ENCODE measurements at places on chromosomes 3 and 15. TPM values are rescaled to one million over a fixed set of nuclear protein-coding genes. Genes with fewer than 3 reads are reported as not detected.

- H3K27ac ChIP-seq: no peak overlapping the region
- no peak for DNase-seq
- H3K27me3 ChIP-seq: no peaks in the 10 kb centered on the region
- no peaks in the 10 kb centered on the region for H3K4me1 ChIP-seq
Measured at GRCh38 chr3:29827756-29828155, 546.9 kb downstream of the RBMS3 start.

DNA sequence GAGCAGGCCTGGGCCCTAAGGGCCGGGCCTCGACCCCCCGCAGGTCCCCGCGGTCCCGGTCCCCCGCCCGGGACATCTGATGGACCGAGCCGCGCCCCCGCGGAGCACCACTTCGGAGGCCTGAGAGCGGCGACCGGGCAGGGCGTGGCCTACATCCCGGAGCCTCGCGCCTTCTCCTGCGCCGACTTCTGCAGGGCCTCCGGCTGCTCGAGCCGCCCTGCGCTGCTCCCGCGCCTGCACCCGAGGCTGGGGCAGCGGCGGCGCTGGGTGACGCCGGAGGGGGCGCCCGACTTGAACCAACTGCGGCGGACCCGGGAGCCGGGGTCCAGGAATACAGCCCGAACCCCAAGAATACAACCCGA, 14.9 kb upstream of the GP9 start:
- no peak overlapping the region for H3K4me3 ChIP-seq
- DNase-seq: peak; percentile 65
- no peak overlapping the region for H3K27ac ChIP-seq
- H3K36me3 ChIP-seq: no peaks in the 10 kb centered on the region
- peaks cover 7% of the 10 kb centered on the region for H3K27me3 ChIP-seq
- H3K4me1 ChIP-seq: peaks cover 11% of the 10 kb centered on the region

DNA sequence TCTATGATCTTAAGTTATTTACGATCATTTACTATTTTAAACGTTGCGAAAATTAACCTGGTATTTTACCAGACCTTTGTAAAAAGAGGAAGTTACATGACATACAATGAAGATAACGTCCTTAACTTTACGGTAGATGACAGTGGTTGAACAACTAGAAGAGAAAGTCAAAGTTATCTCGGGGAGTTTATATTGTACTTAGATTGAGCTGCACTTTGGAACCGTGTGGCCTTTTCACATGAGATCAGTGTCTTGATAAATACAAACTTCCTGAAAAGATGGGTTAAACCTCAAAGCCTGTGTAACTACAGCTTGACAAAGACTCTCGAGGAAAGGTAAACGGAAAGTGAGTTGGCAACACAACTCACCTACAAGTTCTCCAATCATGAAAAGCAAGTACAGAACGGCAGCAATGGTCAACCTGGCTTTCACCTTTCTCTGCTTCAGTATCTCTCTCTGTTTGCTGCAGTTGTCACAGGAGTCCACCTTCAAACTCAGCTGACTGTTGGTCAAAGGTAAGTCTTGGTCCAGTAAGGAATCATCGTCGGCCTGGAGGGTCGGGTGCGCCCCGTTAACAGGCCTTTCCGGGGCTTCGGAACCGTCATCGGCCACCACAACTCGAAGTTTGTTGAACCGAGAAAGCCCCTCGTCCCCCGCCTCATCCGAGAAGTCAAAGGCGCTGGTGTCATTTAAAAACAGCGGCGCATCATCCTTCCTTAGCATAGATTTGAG, 793 bp downstream of the SLC30A4 start:
- no peaks in the 10 kb centered on the region for H3K27me3 ChIP-seq
- DNase-seq: no peak
- peaks cover 16% of the 10 kb centered on the region for H3K4me1 ChIP-seq

DNA sequence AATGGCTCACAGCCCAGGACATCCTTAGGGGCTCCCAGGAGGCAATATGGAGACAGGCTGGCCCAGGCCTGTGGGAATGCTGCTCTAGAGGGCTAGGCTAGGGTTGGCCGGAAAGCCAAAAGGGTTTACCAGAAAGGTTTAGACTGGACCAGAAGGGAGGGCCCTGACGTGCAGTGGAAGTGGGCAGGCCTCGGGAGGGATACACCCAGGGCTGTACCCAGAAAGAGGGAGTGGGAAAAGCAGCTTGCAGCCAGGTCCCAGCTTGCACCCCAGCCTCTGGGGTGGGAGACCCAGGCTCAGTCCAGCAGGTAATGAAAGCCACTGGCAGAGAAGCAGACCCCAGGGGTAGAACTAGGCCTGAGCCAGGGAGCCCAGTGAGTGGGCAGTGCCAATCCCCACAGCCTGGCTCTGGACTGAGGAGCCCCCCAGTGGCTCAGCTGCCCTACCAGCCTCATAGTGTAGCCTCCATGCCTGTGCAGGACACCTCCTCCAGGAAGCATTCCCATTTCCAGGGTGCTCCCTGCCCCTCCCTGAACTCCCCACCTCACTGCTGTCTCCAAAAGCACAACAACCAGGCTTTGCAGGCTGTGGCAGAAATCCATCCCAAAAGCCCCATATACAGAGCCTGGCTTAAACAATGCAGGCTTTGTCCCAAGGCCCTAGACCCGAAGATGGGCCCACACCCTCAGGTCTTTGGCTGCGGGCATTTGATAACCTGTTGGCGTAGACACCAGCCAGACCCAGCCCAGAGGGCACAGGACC, 3.5 kb downstream of the GORASP1 start:
- DNase-seq: no peak
- H3K36me3 ChIP-seq: peaks cover 30% of the 10 kb centered on the region
- H3K27ac ChIP-seq: no peak overlapping the region
- no peak overlapping the region for H3K4me3 ChIP-seq

AMIGO3 gene
- total RNA-seq: 0.71 TPM

CELF6 gene
- 2.1 TPM for total RNA-seq

DNA sequence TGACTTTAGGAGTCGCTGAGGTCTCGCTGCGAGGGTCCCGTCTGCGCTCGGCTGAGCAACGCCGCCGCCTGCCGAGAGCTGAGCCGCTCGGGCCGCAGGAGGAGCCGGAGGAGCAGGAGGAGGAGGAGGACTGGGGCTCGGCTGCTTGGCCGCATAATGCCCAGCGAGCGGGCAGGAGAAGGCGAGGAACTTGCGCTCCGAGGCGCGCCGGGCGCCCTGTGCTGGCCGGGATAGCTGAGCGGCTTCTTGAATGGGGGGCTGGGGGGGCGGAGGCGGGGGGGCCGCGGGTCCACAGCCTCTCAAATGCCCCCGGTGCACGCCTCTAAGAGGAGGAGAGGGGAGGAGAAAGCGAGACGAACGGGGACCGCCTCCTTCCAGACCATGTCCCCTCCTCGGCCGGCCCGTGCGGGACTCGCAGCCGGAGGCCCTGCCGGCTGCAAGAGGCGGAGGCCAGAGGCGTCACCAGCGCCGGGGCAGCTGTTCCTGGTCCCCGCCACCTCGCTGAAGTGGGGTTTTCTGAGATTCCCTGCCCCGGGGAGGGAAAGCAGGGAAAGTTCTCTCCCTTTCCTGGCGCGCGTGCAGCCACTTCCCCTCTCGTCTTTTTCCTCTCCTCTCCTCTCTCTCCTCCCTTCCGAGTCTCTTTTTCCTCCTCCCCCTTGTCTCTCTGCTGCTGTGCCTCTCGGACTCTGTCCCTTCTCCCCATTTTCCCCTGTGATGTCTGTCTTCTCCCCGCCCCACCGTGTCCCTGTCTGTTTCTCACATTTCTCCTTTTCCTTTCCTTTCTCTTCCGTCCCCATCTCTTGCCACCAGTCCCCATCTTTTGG, at the start of gene ADAMTS9:
ADAMTS9 (minus strand) TSS at position 220 of the 824 bp plus-strand sequence. CDS start 343 bp downstream, outside the sequence.
- H3K27me3 ChIP-seq: no peaks in the 10 kb centered on the region
- no peaks in the 10 kb centered on the region for H3K36me3 ChIP-seq
- DNase-seq: peak; percentile 91
- H3K27ac ChIP-seq: peak within 1 kb of the TSS; percentile 99
- no peaks in the 10 kb centered on the region for H3K4me1 ChIP-seq
- peak within 1 kb of the TSS; percentile 79 for H3K4me3 ChIP-seq

DNA sequence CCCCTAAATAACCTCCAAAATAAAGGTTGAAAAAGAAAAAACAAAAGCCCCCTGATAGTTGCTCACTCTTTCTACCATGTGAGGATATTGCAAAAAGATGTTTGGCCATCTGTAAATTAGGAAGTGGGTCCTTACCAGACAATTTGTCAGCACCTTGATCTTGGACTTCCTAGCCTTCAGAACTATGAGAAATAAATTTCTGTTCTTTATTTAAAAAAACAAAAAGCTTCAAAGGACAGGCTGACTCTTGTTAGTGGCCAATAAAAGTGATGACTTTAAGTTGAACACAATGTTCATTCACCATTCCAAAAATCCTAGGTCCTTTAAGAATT, 103.5 kb downstream of the CBLB start:
- no peaks in the 10 kb centered on the region for H3K27me3 ChIP-seq
- no peaks in the 10 kb centered on the region for H3K36me3 ChIP-seq
- no peaks in the 10 kb centered on the region for H3K4me1 ChIP-seq
- DNase-seq: no peak
- H3K4me3 ChIP-seq: no peak overlapping the region
- H3K27ac ChIP-seq: no peak overlapping the region

GRCh38 chr15:59685737-59686297, 3.3 kb downstream of the BNIP2 start:
- H3K4me1 ChIP-seq: peaks cover 25% of the 10 kb centered on the region
- no peak for DNase-seq
- H3K27ac ChIP-seq: peak overlapping the region; percentile 54
- no peak overlapping the region for H3K4me3 ChIP-seq
- H3K36me3 ChIP-seq: peaks cover 22% of the 10 kb centered on the region

ETFA gene
- 102 TPM for total RNA-seq

- no peaks in the 10 kb centered on the region for H3K36me3 ChIP-seq
- no peak for DNase-seq
- H3K27me3 ChIP-seq: no peaks in the 10 kb centered on the region
- H3K4me3 ChIP-seq: no peak overlapping the region
- peaks cover 5% of the 10 kb centered on the region for H3K4me1 ChIP-seq
- no peak overlapping the region for H3K27ac ChIP-seq
Measured at GRCh38 chr3:145188079-145188770, 972.8 kb downstream of the PLOD2 start.

AADAC gene
- total RNA-seq: not detected

- no peak overlapping the region for H3K4me3 ChIP-seq
- H3K4me1 ChIP-seq: no peaks in the 10 kb centered on the region
- peaks cover 19% of the 10 kb centered on the region for H3K36me3 ChIP-seq
- DNase-seq: no peak
- no peak overlapping the region for H3K27ac ChIP-seq
Measured at GRCh38 chr15:51492528-51492927, 130.0 kb downstream of the DMXL2 start.

- no peaks in the 10 kb centered on the region for H3K4me1 ChIP-seq
- H3K36me3 ChIP-seq: no peaks in the 10 kb centered on the region
- no peak overlapping the region for H3K4me3 ChIP-seq
Measured at GRCh38 chr3:13575459-13576061, 26.6 kb downstream of the FBLN2 start.

PRTG gene
- total RNA-seq: 2.2 TPM

CACNA1D gene
- total RNA-seq: 9.7 TPM

ACAN gene
- total RNA-seq: not detected

DNA sequence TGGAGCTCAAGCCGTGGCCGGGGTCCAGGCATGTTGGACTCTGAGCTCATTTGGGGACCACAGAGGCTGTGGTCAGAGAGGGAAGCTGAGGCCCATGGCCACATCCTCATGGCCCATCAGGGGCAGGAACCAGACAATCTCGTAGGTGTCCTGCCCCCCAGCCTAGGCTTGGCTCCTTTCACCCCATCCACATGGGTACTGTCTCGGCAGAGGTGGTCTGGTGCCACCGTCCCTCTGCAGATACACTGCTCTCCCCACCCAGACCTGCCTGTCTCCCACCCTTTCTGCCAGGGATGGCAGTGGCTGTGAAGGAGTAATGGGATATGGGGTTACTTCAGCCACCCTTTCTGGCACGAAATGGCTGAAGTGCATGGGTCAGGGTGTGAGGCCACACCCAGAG, 7.9 kb downstream of the PRSS50 start:
- no peak overlapping the region for H3K27ac ChIP-seq
- H3K36me3 ChIP-seq: no peaks in the 10 kb centered on the region
- H3K27me3 ChIP-seq: no peaks in the 10 kb centered on the region
- peak; percentile 41 for DNase-seq
- no peaks in the 10 kb centered on the region for H3K4me1 ChIP-seq

GRCh38 chr15:91228383-91228782, 128.3 kb downstream of the SV2B start:
- DNase-seq: no peak
- H3K27ac ChIP-seq: no peak overlapping the region
- H3K4me1 ChIP-seq: no peaks in the 10 kb centered on the region

- H3K4me3 ChIP-seq: no peak overlapping the region
- H3K4me1 ChIP-seq: no peaks in the 10 kb centered on the region
- no peaks in the 10 kb centered on the region for H3K36me3 ChIP-seq
- H3K27ac ChIP-seq: no peak overlapping the region
Measured at GRCh38 chr15:71109130-71109529, 6.1 kb upstream of the THSD4 start.

Measured in sigmoid colon (tissue), 7 donors.